ENCODE measurements at places on chromosomes 16 and 17.

DNA sequence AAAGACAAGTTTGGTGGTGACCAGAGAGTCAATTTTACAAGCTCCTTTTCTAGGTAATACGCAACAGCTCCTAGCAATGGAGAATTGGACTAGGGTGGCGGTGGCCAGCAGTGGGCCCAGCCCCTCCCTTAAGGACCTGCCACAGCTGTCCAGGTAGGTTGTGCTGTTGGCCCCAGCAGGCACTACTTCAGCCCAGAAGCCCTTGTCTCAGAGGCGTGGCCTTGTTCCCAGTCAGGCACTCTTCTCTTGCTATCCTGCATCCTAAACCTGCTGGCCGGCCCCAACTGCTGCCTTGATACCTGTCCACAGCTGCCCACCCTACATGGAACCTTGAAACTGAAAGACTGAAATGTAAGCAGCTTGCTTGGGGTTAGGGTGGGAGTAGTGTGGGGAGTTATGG is 989 bp upstream of the GALK1 start:
- DNase-seq: no peak

DNA sequence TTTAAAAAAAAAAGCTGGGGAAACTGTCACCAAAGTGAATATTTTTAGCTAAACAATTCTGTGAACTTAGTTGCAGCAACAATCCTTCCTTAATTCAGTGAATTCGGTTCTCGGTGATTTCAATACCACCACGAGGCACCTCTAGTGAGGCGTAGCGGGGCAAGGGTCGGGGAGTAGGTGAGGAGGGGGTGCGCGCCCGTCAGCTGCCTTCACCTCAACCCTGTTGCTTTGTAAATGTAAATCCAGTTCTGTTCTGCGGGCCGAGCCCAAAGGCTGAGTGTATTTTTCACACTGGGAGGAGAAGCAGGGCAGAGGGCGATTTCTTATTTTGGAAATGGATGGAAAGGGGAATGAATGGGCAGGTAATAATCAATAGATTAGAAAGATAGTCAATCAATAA is 17.4 kb downstream of the SALL1 start:
- DNase-seq: no peak

GRCh38 chr16:19781226-19781625 is 63.2 kb downstream of the IQCK start:
- no peak for DNase-seq

DNA sequence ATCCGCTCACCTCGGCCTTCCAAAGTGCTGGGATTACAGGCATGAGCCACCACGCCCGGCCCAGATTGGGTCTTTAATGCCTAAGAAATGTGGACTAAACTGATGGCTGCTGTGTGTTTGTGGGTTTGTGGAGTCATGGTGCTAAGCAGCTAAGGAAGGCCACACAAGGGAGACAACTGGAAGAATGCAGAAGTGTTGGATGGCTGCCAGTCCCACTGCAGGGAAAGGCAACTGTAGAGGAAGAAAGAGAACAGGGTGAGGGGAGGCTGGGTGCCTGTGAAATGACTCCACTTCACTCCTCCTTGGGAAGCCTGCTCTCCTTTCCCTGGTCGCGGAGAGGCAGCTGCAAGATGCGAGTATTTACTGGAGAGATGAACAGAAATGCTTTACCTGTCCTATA is 23.5 kb upstream of the SIAH1 start:
- no peak for DNase-seq

DNA sequence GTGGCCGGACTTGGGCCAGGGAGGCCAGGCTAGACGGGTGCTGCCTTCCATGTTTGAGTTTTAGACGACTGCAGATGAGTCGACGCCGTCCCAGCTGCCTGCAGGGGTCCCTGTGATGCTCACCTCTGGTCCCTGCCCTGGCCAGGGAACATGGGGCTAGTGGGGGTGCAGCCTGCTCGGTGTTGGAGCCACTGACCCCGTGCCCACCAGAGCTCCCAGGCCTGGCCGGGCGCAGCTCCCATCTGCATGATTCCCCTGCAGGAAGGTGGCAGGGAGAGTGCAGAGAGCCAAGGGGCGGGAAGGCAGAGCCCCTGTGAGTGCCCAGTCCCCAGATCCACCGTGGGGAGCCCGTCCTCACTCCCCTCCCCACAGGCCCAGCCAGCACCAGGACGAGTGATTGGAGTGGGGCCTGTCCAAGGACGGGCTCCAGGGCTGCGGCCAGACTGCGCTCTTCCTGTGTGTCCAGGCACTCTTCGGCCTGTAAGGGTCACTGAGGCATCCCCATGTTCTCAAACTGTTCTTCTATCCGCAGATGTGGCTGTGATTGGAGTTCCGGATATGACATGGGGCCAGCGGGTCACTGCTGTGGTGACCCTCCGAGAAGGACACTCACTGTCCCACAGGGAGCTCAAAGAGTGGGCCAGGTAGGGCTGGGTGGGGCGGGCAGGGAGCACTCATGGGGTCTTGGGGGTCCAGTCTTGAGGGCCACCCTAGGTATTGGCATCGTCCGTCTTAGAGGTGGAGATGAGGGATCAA is 26.0 kb upstream of the CDH15 start:
- no peak for DNase-seq

- peak; percentile 84 for DNase-seq
Observed at GRCh38 chr17:80254396-80255251, 6.0 kb upstream of the RNF213 start.

DNA sequence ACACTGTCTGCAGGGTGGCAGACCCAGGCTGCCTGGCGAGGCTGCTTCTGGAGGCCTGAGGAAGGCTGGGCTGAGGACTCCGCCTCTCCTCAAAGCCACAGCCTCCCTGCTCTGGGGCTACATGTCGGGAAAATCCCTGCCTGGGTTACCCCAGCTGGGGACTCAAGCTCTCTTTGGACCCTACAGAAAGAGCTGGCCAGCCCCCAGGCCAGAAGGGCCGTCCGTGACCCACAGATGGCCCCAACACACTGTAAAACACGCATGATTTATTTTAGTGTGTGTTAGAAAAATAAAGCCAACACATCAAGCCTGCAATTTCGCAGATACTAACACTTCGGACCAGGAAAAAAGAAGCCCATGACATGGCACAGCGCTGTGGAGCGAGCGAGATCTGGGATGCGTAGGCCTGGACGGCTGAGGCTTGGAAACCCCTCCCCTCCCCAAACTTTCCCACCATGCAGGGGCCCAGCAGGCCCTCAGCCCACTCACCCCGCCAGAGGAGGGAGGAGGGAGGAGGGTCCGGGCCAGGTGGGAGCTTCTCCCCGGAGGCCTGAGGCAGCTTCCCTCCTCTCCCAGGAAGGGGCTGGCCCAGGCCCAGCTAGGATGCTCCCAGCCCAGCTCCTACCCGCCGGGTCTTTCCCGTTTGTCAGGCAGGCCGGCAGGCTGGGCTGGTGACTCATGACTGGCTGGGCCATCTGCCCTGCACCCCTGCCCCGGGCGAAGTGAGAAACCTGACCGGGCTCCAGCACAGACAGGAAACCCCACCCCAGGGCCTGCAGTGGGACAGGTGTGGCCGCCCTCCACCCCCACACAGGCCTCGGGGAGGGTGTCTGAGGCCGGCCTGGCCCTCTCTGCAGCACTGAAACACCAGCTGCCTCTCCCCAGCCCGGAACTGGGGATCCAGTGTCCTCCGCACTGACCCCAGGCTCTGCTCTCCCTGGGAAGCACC is 34.1 kb upstream of the SLC38A10 start:
- no peak for DNase-seq

GRCh38 chr17:27816946-27817345 is 16.6 kb upstream of the NOS2 start:
- DNase-seq: no peak

DNA sequence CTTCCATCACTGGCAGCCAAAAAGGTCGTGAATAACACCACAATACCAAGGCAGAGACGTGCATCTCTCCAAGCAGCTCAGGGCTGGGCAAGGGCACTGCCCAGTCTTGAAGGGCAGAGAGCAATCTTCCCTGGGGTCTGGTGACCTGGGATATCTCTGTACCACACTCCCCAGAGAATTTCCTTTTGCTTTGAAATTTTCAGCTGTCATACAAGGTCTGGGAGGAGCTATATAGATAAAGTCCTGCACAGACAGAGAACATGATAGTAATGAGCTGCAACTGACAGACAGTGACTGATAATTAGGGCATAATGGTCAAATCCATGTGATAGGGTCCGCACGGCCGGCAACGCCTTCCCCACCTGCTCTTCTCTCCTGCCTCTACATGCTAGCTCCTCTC is 68.2 kb downstream of the DYNLRB2 start:
- DNase-seq: no peak

- no peak for DNase-seq
Observed at GRCh38 chr16:10920726-10921427, 21.4 kb downstream of the DEXI start.

DNA sequence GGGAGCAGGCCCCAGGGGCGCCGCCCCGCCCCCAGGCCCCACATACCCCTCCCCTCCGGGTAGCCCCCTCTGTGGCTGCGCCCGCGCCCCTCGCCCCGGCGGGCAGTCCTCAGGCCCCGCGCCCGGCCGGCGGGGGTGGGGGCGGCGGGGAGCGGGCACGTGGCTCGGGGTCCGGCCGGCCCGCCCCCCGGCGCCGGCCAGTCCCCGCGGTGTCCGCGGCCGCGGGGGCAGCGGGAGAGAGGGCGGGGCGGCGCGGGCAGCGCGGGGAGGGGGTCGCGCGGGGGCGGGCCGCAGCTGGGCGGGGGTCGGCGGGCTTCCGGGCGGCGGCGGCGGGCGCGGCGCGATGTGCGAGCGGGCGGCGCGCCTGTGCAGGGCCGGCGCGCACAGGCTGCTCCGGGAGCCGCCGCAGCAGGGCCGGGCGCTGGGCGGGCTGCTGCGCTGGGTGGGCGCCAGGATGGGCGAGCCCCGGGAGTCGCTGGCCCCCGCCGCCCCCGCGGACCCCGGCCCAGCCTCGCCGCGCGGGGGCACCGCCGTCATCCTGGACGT is 335 bp downstream of the NECAB2 start:
- DNase-seq: no peak

GRCh38 chr17:13594310-13594709 is 7.4 kb downstream of the HS3ST3A1 start:
- no peak for DNase-seq

DNA sequence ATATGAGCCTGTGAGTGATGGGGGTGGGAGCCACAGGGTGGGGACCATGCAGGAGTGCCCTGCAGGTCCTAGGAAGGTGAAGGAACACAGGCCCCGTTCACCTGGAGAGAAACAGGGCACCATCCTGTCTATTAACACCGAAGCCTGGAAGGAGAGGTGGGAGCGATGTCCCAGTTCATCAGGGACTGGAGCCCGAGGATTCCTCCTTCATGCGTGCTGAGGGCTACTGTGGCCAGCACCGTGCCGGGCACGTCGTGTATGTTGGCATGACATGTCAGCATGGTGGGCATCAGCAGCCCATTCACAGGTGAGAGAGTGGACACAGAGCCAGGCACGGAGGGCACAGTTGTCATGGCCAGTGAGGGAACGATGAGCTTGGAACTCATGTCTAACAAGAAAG is 1.4 kb downstream of the WFIKKN2 start:
- no peak for DNase-seq

- DNase-seq: peak; percentile 13
Observed at GRCh38 chr17:76250141-76250540, 9.8 kb upstream of the RNF157 start.

DNA sequence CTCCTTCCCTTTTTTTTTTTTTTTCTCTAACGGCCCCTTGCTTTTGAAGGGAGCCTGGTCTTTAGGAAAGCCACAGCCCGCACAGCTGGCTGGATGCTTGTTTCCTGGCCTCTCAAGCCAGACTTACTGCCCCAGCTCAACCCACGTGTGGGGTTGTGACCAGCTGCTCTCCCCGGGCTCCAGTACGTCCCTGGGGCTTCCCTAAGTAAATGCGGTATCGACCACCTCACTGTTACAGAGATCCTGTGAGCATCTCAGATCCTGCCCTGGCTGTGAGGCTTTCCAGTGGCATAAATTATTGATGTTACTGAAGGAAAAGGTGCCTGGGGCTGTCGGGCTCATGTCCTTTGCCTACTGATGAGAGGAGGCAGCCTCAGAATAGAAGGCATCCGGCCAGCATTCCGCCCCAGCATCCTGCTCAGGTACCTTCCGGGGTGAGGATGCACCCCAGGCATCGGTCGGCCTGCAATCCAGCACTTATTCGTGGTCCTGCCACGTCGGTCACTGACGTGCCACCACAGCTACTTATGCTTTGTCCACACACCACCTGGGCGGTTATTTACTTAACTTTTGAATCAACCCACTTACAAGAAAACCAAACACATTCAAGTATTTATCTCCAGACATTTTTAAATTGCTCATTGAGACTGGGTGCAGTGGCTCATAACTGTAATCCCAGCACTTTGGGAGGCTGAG is 9.6 kb downstream of the GPRC5B start:
- DNase-seq: no peak

DNA sequence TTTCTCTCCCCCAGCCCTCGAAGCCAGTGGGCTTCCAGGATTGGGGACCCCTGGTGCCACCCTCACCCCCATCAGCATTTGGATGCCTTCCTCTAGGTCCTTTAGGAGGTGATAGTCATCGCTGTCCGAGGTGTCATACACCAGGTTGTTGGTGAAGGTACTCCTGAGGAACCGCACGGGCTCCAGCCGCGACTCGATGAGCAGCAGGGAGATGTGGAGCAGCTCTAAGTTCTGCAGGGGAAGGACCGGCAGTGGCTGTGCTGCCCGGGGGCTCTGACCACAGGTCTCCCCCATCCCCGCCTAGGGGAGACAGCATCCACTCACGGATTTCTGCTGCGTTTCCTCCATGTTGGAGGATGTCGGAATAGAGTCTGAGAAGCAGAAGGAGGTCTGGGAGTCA is 962 bp downstream of the CSHL1 start:
- no peak for DNase-seq

GRCh38 chr16:12016291-12016947 is 39.9 kb downstream of the SNX29 start:
- no peak for DNase-seq

DNA sequence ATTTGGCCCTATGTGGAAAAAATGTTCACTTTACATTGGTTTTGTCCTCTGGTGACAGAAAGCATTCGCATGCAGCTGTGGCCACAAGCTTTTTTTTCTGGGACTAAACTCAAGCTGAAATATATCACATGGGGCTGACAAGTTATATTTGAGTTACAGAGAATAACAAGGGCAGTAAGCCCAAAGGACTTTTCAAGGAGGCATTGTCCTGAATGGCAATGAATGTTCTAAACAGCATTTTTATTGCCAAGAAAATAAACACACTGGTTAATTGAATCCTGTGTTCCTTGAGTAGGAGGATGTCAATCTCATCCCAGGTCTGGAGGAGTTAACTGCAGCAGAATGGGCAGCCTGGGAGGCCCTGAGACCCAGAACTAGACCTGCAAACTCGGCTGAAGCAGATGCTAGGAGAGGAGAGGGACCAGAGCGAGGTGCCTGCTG is 114.5 kb downstream of the COPRS start:
- DNase-seq: no peak

DNA sequence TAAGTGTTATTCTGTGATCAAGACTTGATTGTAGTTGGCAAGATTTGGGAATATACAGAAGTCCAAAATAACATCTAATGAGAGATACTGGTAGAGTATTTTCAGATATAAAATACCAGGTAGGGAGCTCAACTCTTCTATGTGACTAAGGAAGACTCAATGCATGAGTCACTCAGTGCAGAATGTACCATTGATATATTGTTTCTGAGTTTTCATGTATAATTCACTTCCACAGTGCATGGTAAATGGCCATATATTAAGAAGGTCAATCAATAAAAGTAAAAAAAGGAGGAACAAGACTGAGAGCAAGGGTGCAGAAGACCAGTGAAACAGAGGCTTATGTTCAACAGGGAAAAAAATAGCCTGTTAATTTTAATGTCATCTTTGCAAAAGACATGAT is 1387.9 kb downstream of the CDH8 start:
- DNase-seq: no peak

- DNase-seq: no peak
Observed at GRCh38 chr16:47905771-47906170, 250.0 kb downstream of the ABCC12 start.
